Astrocyte of the spinal cord (primary cell): ENCODE measurements at places on chromosomes 5 and 9.

GRCh38 chr5:36530215-36530614, 76.2 kb upstream of the SLC1A3 start:
- DNase-seq: peak; percentile 51

DNA sequence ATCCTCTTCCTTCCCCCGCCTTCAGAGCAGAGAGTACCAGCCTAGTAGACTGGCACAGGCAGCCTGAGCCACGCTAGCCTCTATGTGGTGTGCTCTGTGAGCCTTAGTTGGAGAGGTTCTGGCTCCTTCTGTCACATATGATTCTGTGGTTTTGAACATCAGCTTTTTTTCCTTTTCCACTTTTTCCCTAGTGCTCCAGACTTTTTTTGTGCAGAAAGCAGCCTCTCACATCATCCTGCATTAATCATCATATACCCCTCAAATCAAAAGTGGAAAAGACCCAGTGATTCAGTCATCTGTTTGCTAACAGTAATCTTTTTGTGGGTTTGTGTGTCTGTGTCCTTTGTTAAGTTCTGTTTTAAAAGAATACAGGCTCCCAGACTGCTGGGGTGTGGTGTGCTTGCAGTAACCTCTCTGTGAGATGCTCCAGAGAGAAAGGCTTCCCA, 663.9 kb upstream of the RGMB start:
- peak; percentile 88 for DNase-seq

GRCh38 chr9:105858877-105859276, 164.5 kb downstream of the TMEM38B start:
- DNase-seq: no peak

- DNase-seq: no peak
Measured at GRCh38 chr9:89528131-89528530, 30.2 kb upstream of the SEMA4D start.

- peak; percentile 53 for DNase-seq
Measured at GRCh38 chr9:5438301-5439162, 807 bp upstream of the PLGRKT start.

- DNase-seq: no peak
Measured at GRCh38 chr9:136572828-136573625, 27.2 kb upstream of the NOTCH1 start.

DNA sequence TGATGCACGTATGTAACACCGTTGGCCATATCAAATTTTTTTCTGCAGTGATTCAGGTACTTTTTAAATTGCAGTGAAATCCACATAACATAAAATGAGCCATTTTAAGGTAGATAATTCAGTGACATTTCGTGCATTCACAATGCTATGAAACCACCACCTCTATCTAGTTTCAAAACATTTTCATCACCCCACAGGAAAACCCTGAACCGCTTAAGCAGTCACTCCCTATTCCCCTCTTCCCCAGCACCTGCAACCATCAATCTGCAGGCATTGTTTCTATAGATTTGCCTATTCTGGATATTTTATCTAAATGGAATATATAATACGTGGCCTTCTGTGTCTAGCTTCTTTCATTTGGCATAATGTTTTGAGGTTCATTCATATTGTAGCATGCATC, 79.2 kb downstream of the BOD1 start:
- DNase-seq: no peak

DNA sequence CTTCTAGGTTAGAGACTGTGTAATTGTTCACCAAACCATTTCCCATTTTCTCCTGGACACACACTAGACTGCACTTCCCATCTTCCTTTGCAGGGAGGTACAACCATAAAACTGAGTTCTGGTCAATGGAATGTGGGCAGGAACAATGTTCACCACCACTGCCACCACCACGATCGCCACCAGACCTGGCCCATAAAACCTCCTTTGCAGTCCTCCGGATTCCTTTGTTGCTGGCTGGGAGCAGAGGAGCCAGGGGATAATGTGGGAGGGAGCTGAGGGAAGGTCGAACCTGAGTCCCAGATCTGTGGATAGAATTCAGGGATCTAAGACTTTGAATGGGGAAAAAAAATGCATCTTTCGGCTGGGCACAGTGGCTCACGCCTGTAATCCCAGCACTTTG, 29.4 kb upstream of the EGFLAM start:
- no peak for DNase-seq

DNA sequence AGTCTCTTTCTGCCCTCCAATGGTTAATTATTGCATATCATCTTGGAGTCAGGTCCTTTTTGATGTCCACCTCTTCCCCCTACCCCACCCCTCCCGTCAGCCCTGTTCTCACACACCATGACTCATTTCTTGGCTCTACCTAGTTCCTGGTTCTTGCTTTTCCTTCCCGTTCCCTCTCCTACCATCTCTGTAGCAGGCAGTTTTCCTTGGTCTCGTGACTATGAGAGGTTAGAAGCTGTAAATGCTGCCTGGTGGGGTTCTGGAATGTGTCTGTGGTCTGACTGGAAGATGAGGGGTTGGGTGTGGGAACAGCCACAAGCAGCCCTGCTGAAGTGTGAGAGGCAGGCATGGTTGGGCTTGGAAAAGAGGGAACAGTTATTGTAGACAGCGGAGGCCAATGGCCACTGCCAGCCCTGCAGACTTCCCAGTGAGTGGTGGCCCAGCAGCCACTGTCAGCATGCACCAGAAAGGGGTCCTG, 18.2 kb downstream of the SLC22A5 start:
- DNase-seq: peak; percentile 99

GRCh38 chr9:136762221-136762691, 2.1 kb downstream of the LCN15 start:
- DNase-seq: no peak

GRCh38 chr9:80690349-80690939, 998.9 kb downstream of the TLE1 start:
- no peak for DNase-seq

- no peak for DNase-seq
Measured at GRCh38 chr9:124569942-124570341, 62.7 kb upstream of the NR5A1 start.

- DNase-seq: no peak
Measured at GRCh38 chr5:135706893-135707292, 127.6 kb upstream of the SLC25A48 start.

GRCh38 chr9:107614765-107615164, 125.2 kb upstream of the KLF4 start:
- no peak for DNase-seq

DNA sequence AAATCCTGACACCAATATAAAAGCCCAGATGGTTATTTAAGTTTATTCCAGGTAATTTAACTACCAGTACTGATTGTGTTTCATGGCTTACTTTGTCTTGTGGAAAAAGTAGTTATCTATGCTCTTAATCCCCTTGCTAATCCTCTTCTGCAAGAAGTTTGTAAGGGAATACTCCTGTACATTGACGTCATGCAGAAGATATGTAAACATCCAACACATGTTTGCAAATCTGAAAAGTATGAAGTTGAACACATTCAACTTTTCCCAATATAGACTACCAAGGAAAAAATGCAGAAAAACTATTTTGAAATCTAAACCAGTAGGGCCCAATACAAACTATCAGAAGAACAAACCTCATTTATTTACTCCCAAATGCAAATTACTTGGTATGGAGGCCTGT, 56.3 kb upstream of the ELL2 start:
- peak; percentile 76 for DNase-seq

- DNase-seq: no peak
Measured at GRCh38 chr9:36438536-36439236, 38.6 kb upstream of the RNF38 start.

- no peak for DNase-seq
Measured at GRCh38 chr5:5050801-5051200, 89.3 kb upstream of the ADAMTS16 start.

GRCh38 chr5:113463032-113463431, 25.2 kb downstream of the MCC start:
- DNase-seq: no peak

DNA sequence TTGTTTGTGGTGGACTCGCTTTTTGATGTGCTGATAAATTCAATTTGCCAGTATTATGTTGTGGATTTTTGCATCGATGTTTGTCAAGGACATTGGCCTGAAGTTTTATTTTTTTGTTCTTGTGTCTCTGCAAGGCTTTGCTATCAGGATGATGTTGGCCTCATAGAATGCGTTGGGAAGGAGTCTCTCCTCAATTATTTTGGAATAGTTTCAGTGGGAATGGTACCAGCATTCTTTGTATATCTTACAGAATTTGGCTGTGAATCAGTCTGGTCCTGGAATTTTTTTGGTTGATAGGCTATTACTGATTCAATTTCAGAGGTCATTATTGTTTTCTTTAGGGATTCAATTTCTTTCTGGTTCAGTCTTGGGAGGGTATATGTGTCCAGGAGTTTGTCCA, 141.4 kb upstream of the RGS7BP start:
- no peak for DNase-seq

DNA sequence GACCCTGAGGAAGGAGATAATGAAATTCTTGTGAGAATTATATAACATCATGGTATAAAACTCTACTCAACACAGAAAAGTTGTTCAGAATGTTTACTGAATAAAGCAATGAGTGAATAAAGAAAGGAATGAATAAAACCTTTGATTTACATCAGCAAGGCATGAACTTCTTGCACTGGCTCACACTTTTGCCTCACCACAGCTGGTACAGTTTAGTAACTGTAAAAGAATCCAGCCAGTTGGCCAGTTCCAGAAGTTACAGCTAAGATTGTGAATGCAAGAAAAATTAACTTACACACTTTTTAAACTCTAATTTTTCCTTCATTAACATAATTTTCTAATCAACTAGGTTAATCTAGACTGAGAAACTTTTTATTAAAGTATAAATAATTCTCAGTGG, 490.9 kb downstream of the NFIB start:
- DNase-seq: peak; percentile 43

DNA sequence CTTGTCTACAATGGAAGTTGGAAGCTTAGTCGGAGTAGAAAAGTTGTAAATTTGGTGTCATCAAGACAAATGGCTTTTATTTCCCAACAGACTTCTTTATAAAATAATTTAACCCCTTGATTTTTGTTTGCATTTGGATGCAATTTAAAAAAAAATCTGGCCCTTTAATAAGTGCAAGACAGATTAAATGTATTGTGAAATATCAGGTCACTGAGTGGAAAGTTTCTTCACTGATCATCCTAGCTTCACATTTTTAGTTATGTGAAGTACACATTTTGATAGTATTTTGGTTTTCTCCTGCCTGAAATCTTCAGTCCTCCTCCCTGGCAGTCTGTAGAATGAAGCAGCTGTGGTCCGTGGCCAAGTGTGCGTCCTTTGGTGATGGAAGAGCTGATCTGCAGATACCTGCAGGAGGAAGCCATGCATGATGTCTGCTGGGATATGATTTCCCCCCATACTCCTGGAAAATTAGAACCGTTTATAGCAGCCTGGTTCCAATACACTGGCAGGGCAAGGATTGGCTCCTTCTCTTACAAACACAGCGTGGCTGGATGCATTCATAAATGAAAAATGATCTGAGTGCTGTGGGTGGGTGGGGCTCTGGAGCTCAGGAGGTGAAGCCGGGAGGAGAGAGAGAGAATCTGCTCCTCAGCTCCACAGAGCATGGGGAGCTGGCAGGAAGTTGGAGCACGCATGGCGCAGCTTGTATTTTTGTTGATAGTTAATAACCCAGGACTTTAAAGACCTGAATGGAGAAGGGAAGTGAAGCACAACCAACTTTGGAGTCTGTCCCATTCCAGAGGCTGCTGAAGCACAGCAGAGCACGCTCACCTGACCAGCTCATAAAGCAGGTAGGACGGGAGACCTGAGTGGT, 238.4 kb downstream of the GOLPH3 start:
- DNase-seq: no peak

DNA sequence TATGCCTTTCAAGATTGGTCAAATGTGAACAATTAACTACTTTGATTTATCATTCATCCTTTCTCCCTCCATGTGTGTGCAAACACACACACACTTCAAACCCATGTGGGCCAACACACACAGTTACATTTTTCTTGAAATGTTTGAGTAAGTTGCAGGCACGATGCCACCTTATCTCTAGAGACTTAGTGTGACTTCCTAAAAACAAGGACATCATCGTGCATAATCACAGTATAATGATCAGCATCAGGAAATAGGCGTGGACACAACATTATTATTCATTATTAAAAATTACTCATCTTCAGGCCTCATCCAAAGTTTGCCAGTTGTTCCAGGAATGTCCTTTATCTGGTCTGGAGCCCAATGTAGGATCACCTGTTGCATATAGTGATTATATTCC, 209.5 kb downstream of the GNA14 start:
- no peak for DNase-seq

DNA sequence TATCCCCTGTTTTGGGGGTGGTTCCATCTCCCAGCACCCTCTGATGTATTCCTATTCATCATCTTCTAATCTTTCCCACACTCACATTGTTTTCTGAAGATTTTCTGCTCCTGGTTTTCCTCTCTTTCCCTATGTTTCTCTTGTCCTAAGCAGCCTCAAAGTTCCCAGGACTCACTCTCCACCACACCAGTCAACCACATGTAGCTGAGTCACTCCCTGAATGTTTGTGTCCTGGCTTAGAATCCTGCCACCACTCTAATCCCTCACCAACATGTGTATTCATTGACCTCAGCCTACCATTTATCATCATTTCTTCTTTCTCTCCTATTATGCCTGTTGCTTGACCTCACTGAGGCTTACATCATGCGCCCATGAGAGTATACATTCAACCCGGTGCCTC, 282.4 kb upstream of the ADAMTS16 start:
- no peak for DNase-seq

DNA sequence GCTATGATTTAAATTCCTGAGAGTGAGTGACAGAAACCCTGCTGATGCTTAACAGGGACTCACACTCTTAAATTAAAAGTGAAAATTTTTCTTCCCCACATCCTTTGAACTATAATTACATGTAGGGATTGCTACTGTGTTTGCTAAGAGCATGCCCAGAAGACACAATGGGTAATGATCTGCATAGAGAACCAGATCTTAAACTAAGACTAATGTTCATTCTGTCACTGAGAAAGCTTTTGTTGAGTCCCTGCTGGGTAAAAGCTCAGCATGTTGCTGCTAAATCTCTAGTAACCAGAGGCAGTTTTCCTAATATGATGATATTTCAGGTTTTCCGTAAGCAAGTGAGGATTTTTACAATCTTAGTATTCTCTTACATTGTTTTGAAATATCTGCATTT, 424.8 kb upstream of the SMC2 start:
- no peak for DNase-seq

DNA sequence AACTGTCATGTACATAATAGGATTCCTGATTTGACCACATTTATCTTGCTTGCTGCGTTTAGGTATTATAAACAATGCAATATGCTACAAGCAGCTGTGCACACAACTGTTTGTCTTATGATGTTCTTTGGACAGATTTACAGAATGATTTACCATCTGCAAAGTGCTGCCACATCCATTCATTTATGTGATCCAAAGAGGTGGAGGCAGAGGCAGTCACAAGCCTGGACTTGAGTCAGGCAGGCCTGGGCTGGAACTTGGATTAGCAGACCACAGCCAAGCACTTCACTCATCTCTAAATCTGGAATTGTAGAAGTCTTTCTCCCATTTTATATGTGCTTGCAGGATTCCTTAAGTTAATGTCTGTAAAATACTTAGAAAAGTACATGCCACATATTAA, 149.0 kb downstream of the INSYN2B start:
- DNase-seq: no peak
